NCI-H226 (cell line): ENCODE measurements at places on chromosomes 3 and 15.

GRCh38 chr3:127615631-127616305 lies 13.2 kb upstream of the PODXL2 start:
- no peak for DNase-seq

GRCh38 chr3:193812791-193813500 lies 219.9 kb downstream of the OPA1 start:
- no peak for DNase-seq

DNA sequence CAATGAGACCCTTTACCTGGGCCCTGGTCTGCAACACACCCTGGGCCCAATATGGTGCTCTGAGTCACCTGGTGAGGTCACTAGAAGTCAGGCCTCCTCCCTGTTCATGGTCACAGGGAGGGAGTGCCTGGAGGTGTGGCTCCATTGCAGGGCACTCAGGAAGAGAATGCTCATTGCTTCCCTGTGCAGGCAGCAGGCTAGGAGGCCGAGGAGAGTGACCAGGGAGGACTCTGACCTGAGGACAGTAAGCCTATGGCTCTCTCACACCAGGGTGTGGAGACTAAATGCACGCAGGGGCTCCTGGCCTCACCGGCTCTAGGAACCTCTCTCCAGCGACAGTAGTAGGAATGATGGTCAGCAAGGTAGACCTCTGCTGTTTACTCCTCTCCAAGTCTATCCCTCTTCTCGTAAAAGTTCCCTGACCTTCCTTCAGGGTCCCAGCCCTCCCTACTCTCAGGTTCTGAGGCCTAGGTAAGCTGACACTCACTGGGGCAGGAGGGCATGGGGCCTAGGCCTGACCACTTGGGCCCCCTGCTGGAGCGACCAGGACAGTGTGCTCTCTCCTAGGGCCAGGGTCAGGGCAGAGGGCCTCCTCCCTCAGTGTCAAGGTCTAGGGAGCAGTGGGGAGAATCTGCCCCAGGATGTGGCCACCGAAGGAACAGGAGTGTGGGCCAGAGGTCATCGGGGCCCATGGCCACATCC lies 9.6 kb upstream of the SLCO2A1 start:
- no peak for DNase-seq

GRCh38 chr15:39908186-39908585 lies 11.9 kb downstream of the GPR176 start:
- DNase-seq, result peak; percentile 67

DNA sequence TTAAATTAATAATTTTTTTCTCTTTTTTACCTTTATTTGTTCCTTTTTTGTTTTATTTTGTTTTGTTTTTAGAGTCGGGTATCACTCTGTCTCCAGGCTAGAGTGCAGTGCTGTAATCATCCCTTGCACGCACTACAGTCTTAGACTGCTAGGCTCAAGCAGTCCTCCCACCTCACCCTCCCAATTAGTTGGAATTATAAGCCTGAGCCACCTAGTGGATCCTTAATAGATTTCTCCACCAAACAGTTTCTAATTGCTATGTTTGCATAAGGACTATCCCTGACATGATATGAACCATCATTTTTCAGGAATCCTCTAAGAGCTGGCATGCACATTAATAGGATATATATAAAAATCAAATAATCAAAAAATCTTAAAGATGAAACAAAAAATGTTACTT lies 993.2 kb downstream of the OTOL1 start:
- no peak for DNase-seq

GRCh38 chr15:73330206-73331051 lies 38.3 kb downstream of the HCN4 start:
- no peak for DNase-seq

- DNase-seq, result no peak
Observed at GRCh38 chr3:34365771-34366170, 567.3 kb downstream of the PDCD6IP start.

GRCh38 chr3:39019299-39019698 lies 32.4 kb downstream of the SCN11A start:
- DNase-seq, result no peak

GRCh38 chr3:102089904-102090720 lies 240.8 kb downstream of the NFKBIZ start:
- no peak for DNase-seq

DNA sequence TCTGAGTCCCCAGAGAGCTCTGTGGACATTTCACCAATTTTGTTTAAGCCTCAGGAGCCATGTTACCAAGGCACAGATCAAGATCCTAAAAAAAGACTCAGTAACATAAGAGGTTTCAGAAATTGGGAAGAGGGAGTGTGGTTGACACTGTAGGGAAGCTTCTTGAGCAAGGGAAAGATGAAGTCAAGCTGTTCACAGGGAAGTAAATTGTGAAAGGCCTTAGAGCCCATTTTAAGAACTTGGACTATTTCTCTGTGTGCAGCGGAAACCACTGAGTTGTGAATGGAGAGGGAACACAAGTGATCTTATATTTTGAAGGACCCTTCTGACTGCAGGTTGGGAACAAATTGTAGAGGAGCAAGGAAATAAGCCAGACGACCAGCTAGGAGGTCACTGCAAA lies 18.7 kb downstream of the BCL2A1 start:
- no peak for DNase-seq

- DNase-seq, result no peak
Observed at GRCh38 chr3:149019580-149019979, 28.2 kb downstream of the GYG1 start.

GRCh38 chr3:53361852-53362251 lies 14.5 kb upstream of the DCP1A start:
- no peak for DNase-seq

- DNase-seq, result peak; percentile 21
Observed at GRCh38 chr15:29854413-29854812, 32.1 kb upstream of the TJP1 start.

- DNase-seq, result no peak
Observed at GRCh38 chr15:86942285-86942684, 862.6 kb downstream of the AGBL1 start.

GRCh38 chr3:15081960-15082664 lies 16.8 kb downstream of the RBSN start:
- DNase-seq, result no peak

- peak; percentile 68 for DNase-seq
Observed at GRCh38 chr3:113140876-113141275, 70.5 kb upstream of the BOC start.

GRCh38 chr3:90031121-90031520 lies 923.7 kb downstream of the EPHA3 start:
- no peak for DNase-seq

- DNase-seq, result no peak
Observed at GRCh38 chr3:133572158-133573053, 1.1 kb upstream of the CDV3 start.

DNA sequence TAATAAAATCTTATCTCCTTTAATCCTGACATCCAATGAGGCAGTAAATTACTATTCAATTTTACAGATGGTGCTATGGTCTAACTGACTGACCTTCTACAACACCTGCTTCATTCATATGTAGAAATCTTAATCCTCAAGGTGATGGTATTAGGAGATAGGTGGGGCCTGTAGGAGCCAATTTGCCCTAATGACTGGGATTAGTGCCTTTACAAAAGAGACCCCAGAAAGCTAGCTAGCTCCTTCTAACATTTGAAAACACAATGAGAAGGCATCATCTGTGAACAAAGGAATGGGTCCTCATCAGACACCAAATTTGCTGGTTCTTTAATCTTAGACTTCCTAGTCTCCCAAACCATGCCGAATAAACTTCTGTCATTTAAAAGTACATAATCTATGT lies 137.4 kb upstream of the UBP1 start:
- DNase-seq, result no peak

DNA sequence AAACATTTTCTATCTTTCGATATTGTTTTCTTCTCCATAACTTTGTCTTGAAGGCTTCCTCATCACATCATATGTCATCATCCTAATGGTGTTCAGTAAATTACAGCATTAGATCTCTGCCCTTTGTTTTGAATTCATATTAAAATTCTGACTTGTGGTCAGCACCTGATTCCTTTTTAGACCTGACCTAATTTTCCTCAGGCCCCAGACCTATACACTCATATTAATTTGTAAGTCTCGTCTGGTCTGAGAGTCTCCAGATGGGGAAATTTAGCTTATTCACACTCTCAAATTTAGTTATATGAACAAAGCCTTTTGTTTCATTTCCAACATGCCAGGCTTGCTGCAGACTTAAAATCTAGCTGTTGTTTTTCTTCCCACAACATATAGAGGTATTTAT lies 248.4 kb downstream of the KCNH8 start:
- DNase-seq, result no peak

GRCh38 chr3:190089711-190090110 lies 31.0 kb downstream of the P3H2 start:
- DNase-seq, result peak; percentile 59

GRCh38 chr3:33786565-33787327 lies 11.7 kb upstream of the PDCD6IP start:
- no peak for DNase-seq
